ENCODE measurements at places on chromosomes 6 and 20.

DNA sequence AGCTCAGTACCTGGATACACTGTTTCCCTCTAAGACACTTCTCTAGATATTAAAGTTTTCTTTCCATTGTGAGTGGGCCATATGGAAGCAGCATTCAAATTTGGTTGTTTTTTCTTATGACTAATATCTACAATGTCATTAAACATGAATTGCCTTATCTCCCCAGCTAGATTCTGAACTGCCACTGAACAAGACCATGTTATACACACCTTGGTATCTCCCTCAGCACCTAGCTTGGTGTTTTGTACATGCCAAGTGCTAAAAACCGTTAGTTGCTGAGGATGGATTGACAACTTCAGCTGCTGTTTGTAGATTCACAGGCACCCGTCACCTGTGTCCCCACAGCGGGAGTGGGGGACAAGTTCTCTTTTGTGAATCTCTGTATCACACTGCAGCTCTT, 131.1 kb downstream of the KIF13A start:
- no peak for DNase-seq

GRCh38 chr6:99514089-99514488, 1.1 kb downstream of the USP45 start:
- DNase-seq: no peak

- no peak for DNase-seq
These were observed 135.5 kb downstream of the LRRC1 start for GRCh38 chr6:53930330-53930729.

GRCh38 chr6:113258771-113259170, 598.4 kb upstream of the MARCKS start:
- no peak for DNase-seq

GRCh38 chr20:38001173-38001875, 31.9 kb downstream of the TTI1 start:
- no peak for DNase-seq

GRCh38 chr6:151494235-151494935, 568 bp downstream of the CCDC170 start:
- DNase-seq: no peak

DNA sequence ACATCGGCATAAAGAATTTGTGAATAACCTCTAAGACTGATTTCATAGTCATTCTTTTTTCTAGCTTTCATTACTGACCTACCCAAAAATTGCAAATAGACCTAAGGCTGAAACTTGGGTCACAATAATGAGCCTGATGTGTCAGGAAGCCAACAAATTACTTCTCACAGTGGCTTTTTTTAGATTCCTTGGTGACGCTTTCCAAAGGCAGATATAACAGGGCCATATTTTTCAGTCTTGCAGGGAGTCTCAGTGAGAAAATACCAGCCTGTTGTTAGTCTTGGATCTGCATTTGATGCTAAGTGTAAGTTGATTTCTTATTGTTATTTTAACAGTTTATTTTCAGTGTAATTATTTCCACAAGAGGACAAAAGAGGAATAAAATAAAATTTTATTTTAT, 179.7 kb downstream of the KHDC1L start:
- DNase-seq: no peak

GRCh38 chr20:37356387-37356786, 10.4 kb downstream of the SRC start:
- DNase-seq: no peak

DNA sequence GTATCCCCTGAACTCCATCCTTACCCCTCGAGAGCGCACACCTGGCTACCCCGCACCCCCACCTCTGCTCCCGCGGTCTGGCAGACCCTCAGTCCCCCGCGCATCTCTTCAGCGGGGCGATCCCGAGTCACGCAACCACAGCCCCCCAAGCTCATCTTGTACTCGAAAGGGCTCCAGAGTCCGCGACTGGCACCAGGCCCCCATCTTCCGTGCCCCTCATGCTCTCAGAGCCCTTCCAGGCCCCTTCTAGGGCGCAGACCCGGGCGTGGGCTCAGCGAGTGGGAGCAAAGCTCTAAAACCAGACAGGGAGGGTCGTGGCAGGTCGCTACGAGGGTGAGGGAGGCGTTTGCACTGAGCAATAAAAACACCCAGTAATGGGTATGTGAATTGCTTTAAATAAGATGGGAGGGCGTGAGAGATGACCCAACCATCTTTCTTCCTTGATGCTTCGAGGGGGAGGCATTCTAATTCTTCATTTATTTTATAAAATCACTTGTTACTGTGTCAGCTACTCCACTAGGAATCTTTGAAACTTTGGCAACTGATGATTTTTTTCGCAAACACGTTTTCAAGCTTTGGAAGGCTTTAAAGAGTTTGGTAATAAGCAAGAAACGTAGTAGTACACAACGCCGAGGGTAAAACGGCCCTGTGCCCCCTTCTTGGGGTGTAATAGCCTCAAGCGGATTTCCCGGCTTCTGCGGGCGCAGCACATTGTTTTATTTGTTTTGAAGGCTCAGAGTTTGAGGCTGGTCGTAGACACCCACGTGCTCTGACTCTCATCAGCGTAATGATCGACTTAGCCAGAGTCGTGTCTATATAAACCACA, 42.6 kb upstream of the SUPT3H start:
- no peak for DNase-seq

DNA sequence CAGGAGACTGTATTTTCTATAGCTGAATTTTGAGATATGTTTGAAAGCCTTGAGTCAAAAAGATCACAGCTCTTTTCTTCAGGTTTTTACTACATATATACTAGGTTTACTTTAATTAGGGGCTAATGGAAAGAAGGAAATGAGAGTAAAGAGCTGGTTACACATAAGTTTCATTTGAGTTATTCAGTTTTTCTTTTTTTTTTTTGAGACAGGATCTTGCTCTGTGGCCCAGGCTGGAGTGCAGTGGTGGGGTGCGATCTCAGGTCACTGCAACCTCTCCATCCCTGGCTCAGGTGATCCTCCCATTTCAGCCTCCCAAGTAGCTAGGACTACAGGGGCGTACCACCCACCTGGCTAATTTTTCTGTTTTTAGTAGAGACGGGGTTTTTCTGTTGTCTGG, 4.8 kb downstream of the ARFGEF2 start:
- no peak for DNase-seq

DNA sequence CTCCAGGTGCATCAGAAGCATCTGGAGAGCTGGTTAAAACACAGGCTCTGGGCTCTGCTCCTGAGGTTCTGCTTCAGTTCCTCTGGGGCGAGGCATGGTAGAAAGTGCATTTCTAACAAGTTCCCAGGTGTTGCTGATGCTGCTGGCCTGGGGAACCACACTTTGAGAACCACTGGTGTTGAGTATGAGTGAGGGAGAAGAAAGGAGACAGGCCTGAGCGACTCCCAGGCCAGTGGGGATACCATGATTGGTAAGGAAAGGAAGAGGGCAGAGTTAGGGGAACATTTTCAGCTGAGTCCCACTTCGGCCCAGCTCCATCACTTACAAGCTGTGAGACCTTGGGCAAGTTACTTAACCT, 36.8 kb downstream of the KIAA1755 start:
- DNase-seq: no peak

DNA sequence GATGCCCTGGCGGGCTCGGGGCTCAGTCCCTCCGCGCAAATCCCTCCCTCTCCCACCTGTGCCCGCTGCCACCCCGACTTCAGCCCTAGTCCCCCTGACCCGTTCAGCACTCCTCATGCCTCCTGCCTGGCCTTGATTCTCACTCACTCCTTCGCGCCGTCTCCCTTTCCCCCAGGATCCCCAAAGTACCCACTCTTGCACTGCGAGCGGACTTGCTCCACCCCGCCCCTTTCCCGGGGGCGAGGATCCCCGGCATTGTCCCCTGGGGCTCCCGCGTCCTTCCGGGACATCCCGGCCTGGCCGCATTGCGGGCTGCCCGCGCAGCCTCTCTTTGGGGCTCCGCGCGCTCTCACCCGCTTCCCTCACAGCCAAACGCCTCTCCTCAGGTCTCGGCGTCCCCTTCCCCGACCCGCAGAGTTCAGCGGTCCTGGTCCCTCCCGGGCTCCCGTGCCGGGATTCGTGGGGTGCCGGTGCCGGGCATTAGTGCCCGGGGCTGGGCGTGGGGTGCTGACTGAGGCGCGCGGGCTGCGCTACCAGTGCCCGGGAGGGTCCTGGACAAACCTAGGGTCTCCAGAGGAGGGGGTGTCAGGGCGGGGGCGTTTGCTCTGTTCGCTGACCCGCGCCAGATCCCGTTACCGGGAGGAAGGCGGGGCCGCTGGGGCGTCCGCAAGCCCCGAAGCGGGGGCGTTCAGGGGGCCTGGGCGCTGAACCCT, 45.5 kb upstream of the SUPT3H start:
- DNase-seq: no peak

DNA sequence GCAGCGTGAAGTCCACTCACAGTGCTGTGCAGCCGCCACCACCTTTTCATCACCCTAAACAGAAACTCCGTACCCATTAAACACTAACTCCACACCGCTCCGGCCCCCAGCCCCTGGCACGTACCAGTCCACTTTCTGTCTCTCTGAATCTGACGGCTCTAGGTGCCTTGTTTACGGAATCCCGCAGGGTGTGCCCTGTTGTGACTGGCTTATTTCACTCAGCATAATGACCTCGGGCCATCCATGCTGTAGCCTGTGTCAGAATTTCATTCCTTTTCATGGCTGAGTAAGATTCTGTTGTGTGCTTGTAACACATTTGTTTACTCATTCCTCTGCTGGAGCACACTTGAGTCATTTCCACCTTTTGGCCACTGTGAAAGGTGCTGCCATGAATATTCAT, 18.0 kb downstream of the TCFL5 start:
- DNase-seq: no peak

DNA sequence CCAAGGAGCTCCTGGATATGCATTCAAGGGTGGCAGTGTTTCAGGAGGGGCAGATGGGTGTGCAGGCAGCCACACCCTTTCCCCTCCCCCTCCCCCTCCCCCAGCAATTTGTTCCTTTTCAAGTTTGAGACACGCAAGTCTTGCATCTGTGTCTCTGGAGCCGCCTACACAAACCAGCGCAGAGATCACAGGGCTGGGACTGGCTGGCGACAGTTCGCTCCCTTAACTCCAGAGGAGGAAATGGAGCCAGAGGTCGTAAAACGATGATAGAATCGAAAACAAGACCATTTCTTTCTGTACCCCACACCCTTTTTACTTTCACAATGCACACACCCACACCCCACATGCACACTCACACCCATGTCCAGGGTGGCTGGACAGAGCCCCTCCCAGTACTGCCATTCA, 163.1 kb downstream of the LY86 start:
- DNase-seq: no peak

DNA sequence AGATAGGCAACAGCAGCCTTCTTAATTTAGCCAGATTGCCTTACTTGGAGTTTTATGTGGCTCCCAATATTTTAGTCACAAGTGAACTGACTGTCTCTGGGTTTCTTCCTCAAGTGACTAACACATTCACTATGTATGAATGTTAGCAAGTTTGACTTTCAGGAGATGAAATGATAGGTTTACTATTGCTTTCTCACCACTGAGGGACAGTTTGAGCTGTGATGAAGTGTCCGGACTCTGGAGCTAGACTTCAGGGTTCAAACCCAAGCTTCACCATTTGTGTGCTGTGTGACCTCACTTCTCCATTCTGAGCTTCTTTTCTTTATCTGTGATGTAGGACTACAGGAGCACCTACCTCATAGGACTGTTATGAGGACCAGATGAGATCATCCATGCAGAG, 8.2 kb downstream of the DHX35 start:
- no peak for DNase-seq

GRCh38 chr6:105896821-105897095, 189.4 kb upstream of the PRDM1 start:
- no peak for DNase-seq

GRCh38 chr6:10532392-10532791, 11.2 kb downstream of the GCNT2 start:
- no peak for DNase-seq

DNA sequence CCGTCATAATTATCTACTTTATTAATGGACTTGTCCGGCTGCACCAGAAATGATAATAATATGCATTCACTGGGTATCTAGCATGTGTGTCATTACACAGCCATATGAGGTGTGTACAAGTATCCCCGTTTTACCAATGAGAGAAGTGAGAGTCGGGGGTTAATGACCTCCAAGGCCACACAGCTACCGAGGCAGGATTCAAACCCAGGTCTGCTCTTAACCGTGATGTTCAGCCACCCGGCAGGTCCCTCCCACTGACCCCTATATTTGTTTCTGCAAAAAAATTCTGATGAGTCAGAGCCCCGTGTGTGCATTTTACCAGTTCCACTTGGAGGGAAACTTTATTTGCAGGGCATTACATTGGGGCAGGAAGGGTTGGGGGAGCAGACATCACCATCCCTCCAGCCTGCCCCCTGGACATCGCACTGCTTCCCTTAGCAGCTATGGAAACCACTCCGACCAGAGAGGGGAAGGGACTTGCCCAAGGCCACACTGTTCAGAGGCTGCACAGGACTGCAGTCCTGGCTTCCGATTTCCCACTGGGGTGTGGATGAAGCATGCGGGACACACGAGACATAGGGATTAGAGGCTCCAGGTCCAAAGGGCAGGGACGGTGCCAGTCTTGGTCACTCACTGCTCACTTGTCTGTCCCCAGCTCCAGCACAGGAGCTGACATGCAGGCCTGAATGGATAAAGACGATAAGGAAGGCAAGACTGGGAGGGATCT, 10.1 kb upstream of the SRC start:
- DNase-seq: no peak
